Activated CD4-positive, alpha-beta T cell treated with anti-CD3 and anti-CD28 coated beads for 1 hour (primary cell): ENCODE measurements at places on chromosomes 16 and 17.

GRCh38 chr16:85611194-85611443 is 2.0 kb upstream of the GSE1 start:
- DNase-seq, result no peak

DNA sequence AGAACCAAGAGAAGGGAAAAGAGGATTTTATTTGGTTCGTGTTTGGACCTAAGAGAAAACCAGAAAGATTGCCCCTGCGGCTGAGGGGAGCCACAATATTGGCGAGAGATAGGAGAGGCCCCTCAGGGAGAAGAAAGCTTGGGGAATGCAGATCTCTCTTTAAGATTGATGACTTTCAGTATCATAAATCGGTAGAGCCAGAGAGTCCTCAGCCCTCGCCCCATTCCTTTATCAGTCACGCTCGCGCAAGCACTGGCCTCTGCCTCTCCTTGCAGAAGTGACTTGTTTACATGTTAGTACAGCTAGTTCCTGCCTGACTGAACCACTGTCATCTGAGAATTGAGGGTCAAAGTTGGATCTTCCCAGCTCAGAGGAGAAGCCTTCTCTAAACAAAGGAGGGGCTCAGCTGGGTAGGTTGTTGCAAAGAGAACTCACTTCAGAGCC is 21.5 kb upstream of the KRT19 start:
- DNase-seq, result no peak

DNA sequence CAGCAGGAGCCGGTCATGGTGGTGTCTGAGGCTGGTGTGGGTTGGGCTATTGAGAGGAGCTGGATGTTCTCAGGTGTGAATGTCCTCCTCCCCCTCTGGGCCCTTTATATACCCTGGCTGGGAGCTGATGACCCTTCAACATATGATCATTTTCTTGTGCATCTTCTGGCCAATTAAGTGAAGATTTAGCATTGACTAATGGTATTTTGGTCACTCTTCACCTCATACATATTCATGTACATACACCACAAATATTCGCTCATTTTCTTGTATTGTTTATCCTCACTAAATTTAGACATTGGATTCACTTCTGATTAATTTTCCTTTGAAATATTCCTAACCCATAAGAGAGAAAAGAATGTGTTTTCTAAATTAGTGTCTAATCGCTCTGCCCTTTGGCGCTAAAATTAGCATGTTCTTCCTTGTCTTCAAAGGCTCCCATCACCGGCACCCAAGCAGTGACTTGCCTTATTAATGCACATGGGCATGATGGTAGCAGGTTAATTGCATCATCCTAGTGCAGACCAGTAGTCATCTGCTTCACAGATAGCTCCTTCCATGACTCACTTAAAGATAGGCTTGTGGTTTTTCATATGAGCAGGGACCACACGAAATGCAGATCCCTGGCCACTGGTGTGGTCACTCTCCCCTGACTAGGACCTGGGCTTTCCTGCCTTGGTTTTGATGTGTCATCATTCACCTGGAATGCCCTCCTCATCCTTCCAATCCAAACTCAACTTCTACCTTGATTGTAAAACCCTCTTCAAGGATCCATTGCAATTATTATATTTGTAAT is at the start of gene KRTAP2-4:
KRTAP2-4 (minus strand) TSS at position 51 of the 796 bp plus-strand sequence; CDS start at position 17, 34 bp downstream.
- no peak for DNase-seq

DNA sequence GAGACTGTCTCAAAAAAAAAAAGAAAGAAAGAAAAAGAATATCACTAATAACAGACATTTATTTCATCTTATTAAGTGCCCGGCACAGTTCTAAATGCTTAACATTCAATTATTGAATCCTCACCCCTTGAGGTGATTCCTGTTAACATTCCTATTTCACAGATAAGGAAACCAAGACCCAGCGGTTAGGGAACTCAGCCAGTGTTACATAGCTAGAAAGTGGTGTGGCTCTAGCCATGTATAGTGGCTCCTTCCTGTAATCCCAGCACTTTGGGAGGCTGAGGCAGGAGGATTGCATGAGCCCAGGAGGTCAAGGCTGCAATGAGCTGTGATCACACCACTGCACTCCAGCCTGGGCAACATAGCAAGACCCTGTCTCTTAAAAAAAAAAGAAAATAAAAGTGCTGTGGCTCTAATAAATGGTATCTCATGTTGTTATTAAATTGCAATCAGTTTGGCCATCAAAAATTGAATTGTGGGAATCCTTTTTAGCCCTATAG is 28.1 kb downstream of the ZNRF1 start:
- no peak for DNase-seq

GRCh38 chr17:47888293-47888692 is 7.7 kb upstream of the SP2 start:
- no peak for DNase-seq

- DNase-seq, result no peak
Measured at GRCh38 chr17:34465789-34466188, 102.8 kb upstream of the CCL1 start.

- DNase-seq, result no peak
Measured at GRCh38 chr17:64202683-64203344, 60.2 kb downstream of the TEX2 start.
